Activated CD4-positive, alpha-beta T cell treated with anti-CD3 and anti-CD28 coated beads, Interleukin-2, amount 10 ng/mL, durations not matched to agents 24 days and 14 days (primary cell): ENCODE measurements at places on chromosomes 5 and 9. TPM values are rescaled to one million over a fixed set of nuclear protein-coding genes. Genes with fewer than 3 reads are reported as not detected.
A peak's percentile ranks its signal among the peaks of the same experiment; 100 is the strongest.

GRCh38 chr5:123303802-123304201, 119.4 kb downstream of the CEP120 start:
- DNase-seq = no peak

FEM1C gene
- total RNA-seq = 13.9 and 14.6 TPM in 2 replicates

DNA sequence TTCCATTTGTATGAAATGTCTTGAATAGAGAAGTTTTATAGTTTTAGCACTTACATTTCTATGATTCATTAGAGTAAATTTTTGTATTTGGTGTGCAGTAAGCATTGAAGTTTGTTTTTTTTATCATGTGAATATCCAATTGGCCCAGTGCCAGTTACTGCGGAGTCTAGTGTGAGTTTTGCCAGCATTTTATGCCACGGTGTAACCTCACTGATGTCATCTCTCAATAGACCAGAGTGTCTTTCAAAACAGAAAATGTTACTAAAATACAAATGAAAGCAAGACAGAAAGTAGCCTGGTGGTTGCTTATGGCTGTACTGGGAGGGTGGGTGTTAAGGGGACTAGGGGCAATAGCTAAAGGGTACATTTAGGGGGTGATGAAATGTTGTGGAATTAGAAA, 62.8 kb downstream of the IPPK start:
- no peak for DNase-seq

DNA sequence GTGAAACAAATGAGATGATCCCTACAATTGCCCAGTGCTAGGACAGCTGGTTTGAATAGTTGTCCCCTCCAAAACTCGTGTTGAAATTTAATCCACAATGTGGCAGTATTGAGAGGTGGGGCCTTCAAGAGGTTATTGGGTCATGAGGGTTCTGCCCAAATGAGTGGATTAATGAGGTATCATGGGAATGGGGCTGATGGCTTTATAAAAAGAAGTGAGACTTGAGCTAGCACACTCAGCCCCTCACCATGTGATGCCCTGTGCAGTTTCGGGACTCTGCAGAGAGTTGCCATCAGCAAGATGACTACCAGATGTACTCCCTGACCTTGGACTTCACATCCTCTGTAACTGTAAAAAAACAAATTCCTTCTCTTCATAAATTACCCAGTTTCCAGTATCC, 33.1 kb downstream of the RANBP6 start:
- DNase-seq = no peak

FSTL4 gene
- 0.42 TPM in 1 of 2 replicates, not detected in the other for total RNA-seq

RASEF gene
- not detected in 2 replicates for total RNA-seq

LCN15 gene
- total RNA-seq = not detected in 2 replicates

- no peak for DNase-seq
Observed at GRCh38 chr9:131968632-131969031, 111.0 kb downstream of the MED27 start.

DNA sequence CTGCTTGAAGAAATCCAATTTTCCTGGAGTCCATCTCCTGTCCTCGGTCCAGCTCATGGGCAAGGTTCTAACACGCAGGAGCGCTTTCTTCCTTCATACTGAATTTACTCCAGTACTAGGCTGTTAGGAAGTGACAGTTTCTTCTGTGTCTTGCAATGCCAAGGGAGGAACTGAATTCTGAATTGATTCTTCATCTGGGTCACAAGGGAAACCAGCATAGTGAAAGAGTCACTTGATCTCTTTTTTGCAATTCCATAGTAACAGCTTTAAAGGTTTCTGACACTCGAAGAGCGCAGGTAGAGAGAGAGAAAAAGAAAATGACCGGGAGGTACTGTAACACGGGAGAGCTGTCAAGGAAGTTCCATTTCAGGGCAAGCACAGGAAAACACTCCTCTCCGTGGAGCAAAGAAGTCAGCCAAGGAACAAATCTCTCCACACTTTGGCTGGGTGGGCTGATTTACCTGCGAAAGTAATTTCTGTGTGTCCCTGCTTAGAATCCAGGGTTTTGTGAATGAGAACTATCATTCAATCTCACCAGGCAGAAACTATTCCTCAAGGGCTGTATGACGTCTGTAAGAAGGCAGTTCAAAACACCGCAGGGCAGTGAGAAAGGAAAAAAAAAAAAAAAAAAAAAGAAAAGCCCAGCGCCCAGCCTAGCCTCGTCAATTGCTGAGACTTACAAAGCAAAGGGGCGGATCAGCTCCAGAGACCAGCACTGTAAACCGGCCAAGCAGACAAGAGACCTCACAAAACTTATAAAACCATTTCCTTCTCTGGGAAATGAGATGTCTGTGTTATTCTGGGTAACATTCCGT, 617.8 kb downstream of the PDE4D start:
- DNase-seq = no peak

GRCh38 chr9:116189683-116190082, 36.1 kb downstream of the PAPPA start:
- no peak for DNase-seq

ATG10 gene
- total RNA-seq = 5.8 and 5.9 TPM in 2 replicates

GRCh38 chr5:72170101-72170500, 62.8 kb downstream of the MAP1B start:
- DNase-seq = no peak

DNA sequence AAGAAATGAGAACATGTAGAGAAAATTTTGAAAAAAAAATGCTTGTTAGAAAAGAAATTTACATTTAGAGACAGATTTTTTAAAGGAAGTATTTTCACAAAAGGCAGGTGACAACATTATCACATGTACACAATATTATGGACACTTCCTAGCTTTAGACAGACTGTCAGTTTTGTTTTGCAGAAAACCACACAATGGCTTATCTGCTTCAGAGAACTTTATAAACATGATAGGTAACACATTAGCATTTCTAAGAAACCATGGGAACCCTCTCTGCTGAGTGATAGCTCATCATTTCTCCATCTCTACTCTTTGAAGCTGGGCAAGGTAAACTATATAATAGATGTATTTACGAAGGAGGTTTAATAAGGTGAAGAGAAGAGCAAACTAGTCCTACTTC, 25.6 kb downstream of the POU5F2 start:
- no peak for DNase-seq

- no peak for DNase-seq
Observed at GRCh38 chr9:104589626-104590025, 9.6 kb downstream of the OR13C5 start.

DNA sequence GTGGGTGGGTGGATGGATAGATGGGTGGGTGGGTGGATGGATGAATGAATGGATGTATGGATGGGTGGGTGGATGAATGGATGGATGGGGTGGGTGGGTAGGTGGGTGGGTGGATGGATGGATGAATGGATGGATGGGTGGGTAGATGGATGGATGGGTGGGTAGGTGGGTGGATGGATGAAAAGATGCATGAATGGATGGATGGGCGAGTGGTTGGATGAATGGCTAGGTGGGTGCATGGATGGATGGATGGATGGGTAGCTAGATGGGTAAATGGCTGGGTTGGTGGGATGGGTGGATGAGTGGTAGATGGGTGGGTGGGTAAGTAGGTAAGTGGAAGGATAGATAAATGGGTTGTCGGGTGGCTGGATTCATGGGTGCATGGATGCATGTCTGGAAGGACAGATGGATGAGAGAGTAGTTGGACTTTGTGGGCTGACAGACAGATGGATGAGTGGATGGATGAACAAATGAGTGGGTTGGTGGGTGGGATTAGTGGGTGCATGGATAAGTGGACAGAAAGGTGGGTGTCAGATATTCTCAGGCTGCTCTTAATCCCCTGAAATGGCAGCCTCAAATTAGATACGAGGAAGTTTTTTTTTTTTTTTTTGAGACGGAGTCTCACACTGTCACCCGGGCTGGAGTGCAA, 100.8 kb upstream of the SARDH start:
- DNase-seq = no peak

DNA sequence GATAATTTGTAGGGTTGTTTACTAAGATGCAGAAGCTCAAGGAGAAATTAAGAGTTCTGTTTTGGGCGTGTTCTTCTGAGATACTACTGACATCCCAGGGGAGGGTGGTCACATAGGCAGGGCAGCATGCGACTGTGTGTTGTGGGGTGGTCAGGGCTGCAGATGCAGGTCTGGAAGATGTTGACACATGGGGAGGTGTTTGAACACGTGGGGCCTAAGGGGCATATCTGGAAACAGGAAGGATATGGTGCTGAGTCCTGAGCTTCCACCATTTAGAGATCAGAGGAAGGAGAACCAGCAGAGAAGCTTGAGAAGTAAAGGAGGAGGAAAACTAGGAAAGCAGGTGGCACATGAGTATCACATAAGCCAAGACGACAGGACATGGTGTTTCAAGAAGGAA, 228.2 kb downstream of the ADGRV1 start:
- DNase-seq = no peak

KCNMB1 gene
- 0.07 TPM in 1 of 2 replicates, not detected in the other for total RNA-seq

- DNase-seq = no peak
Observed at GRCh38 chr5:175235251-175235960, 208.6 kb downstream of the DRD1 start.

DNA sequence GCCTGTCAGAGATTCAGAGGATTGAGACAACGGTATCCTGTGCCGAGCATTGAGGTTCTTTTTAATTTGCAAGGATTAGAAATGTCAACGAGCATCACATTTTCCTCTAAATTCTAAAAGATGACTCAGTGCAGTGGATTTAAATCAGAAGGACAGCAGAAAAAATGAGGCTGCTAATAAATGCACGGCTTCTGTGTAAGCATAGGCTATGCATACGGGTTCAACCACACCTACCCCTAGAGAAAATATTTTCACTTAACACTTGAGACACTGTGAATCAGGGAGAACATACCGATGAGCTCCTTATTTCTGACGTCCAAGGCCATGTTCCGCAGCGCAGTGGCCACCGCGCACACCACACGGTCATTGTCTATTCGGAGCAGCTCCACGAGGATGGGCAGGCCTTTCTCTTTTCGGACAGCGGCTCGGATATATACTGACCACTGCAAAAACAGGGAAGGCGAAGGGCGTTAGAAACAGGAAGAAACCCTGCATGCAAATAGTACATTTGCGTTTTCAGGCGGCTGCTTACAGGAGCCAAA, 321.4 kb upstream of the DAP start:
- no peak for DNase-seq

UHRF2 gene
- total RNA-seq = 61.9 and 71.6 TPM in 2 replicates

LRRC19 gene
- total RNA-seq = not detected in 2 replicates

SOHLH1 gene
- not detected in 2 replicates for total RNA-seq

GRCh38 chr5:181071257-181071656, 31.2 kb downstream of the BTNL9 start:
- DNase-seq = peak; percentile 25

PCDHGA10 gene
- 0.07 and 0.21 TPM in 2 replicates for total RNA-seq

DNA sequence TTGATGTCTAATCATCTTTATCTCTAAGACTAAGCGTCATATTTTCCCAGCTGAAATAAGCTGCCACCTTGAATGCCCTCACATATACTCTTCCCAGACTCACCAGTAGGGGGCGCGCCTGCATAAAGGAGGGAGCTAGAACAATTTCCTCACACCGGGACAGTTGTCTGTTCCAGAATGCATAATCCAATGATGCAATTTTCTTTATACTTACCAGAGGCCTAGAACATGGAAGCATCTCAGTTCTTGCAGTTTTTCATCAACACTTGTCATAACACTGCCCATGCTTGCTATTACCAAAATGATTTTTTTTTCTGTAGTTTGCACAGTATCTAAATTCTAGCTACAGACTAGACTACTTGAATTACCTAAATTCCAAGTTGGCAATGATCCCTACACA, 203.9 kb downstream of the FRMD3 start:
- peak; percentile 91 for DNase-seq

GRCh38 chr5:110361471-110361870, 365.0 kb downstream of the TMEM232 start:
- DNase-seq = no peak

DNA sequence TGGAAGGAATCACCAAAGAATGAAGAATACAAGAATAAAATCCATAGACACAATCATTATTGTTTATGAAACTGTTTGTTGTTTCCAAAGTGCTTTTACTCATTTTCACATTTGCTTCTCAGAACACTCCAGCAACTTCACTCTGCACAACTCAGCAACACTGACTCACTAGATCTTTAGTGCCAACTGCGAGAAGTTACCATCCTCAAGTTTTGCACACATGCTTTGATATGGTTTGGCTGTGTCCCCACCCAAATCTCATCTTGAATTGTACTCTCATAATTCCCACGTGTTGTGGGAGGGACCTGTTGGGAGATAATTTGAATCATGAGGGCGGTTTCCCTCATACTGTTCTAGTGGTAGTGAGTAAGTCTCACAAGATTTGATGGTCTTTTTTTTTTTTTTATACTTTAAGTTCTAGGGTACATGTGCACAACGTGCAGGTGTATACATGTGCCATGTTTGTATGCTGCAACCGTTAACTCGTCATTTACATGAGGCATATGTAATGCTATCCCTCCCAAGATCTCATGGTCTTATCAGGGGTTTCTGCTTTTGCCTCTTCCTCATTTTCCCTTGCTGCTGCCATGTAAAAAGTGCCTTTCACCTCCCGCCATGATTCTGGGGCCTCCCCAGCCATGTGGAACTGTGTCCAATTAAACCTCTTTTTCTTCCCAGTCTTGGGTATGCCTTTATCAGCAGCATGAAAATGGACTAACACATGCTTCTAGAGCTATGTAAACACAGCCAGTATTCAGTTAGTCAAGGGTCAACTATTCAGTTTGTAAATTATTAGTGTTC, 36.9 kb downstream of the CLINT1 start:
- DNase-seq = no peak
